ENCODE measurements at places on chromosomes 5 and 9.

DNA sequence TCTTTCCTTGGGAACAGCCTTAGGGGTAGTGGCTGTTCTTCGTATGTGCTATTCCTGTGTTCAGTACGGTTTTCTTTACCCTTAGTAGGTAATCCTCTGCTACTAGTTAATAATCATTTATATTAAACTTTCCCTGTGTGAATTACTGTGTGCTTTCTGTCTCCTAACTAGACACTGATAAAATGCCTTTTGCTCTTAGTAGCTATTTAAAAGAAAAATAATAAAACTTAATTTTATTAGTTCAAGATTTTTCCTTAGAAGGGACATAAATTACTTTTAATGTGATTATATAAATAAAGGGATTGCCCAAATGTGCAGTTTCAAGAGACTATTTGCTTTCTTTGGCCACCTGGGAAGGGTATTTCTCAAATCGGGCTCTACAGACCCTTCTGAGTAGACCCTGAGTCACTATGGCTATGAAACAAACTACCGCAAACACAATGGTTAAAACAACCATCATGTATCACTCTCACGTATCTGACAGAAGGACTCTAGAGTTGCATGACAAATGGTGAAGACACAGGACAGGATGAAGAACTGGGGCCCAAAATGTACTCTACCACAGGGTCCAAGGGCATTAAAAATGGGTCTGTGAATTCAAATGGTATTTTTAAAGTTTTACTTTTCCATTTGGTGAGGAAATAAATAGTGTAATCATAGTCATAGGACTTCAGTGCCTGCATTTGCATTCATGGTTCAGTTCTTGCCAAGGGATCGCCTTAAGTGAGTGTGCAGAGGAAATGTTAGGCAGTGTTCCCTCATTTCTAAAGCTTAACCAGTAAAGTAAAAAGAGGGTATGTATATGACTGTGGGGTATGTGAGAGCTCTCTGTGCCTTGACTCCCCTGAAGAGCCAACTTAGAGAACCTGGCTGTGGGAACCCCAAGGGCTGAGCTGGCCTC lies 97.0 kb downstream of the TSSK1B start:
- no peak for DNase-seq

- DNase-seq, result no peak
These were observed 5.7 kb upstream of the SYK start for GRCh38 chr9:90795871-90796317.

DNA sequence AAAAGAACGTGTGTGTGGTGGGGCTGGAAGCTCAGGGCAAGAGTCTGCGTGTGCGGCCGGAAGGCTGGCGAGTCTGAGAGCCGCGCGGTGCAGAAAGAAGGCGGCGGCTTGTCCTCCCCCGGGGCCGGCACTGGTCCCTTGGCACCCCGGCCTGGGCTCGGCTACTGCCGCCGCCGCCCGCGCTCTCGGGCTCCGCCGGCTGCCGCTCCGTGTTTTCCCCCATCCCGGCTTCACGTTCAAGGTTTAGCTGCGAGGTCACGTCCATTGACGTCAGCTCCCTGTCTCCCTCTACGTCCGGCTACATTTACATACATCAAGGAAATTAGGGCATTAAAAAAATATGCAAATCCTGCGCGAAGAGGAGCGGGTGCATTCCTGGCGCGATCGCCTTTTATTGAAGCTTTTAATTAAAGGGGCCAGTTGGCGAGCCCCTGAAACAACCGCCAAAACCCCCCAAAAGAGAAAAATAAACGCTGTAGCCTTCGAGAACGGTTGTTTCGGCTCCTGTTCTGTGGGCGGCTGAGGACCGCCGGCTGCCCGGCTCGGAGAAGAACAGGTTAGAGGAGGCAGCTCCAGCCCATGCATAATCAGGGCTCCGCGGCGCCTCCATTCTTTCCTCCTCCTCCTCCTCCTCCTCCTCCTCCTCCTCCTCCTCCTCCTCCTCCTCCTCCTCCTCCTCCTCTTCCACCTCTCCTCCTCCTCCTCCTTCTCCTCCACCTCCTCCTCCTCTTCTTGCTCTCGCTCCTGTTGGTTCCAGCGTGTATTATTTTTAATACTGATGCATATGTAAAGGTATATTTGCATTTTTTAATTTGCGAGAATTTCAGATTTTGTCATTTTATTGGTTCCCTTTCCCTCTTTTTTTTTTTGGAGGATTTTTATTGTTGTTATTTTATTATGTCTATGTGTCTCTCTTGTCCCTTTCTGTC lies 207.0 kb downstream of the MEF2C start:
- no peak for DNase-seq

DNA sequence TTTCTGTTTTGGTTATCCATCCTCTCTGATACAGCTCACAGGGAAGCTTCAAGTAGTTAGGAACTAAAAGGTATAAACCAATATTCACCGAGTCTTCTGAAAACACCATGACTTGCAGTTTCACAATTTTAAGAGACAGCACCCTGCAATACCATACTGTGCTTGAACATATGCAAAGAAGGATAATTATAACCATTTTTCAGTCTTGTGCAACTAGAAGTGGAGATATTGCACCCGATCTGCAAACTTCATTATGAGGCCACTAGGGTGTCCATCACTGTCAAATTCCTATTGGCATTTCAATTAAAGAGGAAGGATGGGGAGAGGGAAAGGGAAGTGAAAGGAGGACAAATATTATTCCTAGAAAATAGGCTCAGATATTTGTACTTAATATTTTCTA lies 32.4 kb upstream of the CEP120 start:
- no peak for DNase-seq

GRCh38 chr5:137099651-137100050 lies 399.5 kb downstream of the SPOCK1 start:
- no peak for DNase-seq

DNA sequence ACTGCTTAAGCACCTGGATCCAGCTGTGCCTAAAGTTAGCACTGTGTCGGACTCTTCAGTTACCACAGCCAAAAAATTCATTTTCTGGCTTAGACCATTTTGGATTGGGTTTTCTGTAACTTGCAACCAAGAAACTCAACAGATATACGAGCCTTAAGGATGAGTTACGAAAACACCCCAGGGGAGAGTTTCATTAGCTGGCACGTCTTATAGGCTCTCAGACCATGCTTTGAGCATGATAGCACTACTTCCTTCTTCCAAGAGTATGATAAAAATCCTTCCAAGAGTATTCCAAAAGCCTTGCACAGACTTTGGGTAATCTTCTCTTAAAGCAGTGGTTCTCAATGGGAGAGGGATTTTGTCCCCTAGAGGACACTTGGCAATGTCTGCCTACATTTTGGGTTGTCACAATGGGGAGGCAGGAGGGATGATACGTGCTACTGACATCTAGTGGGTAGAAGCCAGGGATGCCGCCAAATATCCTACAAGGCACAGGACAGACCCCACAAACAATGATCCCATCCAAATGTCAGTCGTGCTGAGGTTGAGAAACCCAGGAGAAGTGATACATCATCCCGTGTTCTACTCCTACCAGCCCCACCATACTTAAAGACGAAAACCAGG lies 64.8 kb downstream of the SMIM23 start:
- DNase-seq, result no peak

- no peak for DNase-seq
These were observed at the start of gene SHISAL2B for GRCh38 chr5:64690417-64691151. Gene SHISAL2B, plus strand, starts transcription at chr5:64690503. Its CDS starts 121 bp downstream, at chr5:64690624.

- no peak for DNase-seq
These were observed 34.4 kb upstream of the MRPS30 start for GRCh38 chr5:44774279-44774880.
